ENCODE measurements at places on chromosomes 7 and 10.

- no peak for DNase-seq
Observed at GRCh38 chr7:50721160-50721559, 61.5 kb downstream of the GRB10 start.

DNA sequence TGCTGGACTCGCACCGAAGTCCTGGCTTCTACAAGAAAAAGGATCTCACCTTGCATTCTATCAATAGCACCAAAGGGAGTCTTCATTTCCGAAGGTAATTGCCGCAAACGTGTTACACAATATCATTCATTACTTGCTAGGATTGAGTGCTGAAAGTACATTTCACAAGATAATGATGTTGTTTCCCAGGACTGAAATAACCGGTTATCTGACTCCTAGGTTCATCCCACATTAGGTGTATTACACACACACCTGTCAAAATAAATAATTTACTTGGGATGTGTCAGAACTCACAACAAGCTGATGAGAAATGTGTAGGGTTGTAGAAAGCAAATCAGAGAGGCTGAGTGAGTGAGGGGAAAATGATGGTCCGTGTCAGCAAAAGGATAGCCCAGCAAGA is 219.4 kb upstream of the RHOBTB1 start:
- no peak for DNase-seq

- no peak for DNase-seq
Observed at GRCh38 chr7:71604818-71605414, 473.0 kb downstream of the GALNT17 start.

DNA sequence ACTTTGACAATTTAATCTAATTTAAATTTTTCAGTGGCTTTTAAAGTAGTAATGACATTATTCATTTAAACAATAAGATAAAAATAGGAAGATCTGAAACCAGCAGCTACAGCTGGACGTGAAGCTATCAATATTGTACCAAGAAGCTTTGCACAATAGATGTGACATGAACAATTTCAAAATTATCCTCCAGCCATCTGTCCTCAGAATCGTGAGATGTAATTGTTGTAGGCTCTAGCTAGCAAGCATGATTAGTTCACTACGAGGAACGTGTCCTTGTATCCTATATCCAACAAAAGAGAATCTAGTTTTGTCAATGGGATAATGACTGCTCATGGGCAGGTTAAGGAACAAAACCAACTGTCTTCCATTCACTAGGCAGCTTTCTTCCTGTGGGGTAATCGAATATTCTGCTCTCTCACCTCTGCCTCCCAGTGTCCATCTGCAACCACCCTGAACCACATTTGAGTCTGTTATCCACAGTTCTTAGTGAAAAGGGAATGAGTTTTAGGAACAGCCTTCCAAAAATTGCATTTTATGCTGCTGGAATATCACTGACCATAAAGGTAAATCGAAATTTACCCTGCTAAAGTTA is 247.3 kb downstream of the PARD3 start:
- no peak for DNase-seq
